Heart left ventricle (tissue), 16 donors: ENCODE measurements at places on chromosomes 4 and X.

- DNase-seq = no peak
Measured at GRCh38 chr4:37673538-37674192, 12.5 kb downstream of the RELL1 start.

DNA sequence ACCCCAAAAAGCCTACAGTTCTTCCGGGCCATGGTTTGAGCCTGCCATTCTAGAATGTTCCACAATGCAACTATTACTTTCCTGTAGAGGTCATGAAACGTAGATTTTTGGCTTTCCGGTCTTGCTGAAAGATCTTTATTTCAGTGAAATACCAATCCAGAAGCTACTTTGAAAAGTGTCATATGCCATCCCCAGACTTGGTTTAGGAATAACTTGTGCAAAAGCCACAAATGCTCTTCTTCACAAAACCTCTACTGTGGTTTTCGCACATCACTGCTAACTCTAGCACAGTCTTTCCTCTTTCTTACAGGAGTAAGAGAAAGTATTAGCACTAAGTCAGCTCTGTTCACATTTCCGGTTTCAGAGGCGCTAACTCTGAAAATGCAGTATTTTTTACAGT, 12.7 kb upstream of the CD40LG start:
- DNase-seq = no peak

GRCh38 chr4:40953283-40954087, 203.7 kb downstream of the NSUN7 start:
- peak; percentile 68 for DNase-seq

DNA sequence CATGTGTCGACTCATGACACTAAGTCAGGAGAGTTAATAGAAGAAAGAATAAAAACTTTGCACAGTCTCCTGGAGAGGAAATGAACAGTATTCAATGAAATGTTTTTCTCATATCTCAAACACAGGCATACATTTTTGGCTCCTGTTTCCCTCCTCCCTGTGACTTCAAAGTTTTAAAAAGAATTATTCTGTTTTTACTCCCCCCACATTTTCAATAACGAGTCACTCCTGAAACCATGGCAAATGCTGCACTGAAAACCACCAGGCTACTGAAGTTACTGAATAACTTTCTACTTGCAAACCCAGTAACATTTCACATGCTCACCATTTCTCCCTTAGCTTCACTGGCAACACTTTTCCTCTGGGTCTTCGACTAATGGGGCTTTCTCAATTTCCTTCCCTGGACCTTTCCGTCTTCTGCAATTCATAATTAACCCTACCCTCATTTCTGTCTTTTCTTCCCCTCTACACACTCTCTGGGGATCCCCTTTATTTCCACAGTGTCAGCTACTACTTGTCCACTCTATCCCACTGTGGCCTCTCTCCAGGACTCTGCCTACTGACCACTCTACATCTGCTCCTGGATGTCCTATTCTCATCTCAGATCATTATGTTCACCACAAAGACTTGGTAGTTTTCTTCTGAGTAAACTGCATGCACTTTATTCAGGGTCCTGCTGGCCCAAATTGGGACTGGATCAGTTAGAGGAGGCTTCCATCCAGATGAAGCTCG, 225.8 kb upstream of the ETNPPL start:
- no peak for DNase-seq

DNA sequence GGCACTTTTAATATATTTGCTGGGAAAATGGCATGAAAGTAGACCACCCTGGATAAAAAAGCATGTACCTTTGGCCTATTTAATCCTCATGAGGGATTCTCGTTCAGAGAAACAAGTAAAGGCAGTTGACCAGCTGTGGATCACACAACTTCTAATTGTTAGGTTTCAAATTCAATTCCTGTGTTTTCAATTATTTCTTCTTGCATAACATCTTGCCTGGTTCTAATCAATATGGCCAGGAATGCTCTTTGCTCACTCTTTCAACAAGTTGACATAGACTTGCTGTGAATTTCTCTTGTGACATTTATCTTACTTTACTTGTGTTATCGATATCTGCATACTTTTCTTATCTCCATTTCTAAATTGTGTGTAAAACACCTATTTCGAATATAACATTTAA, 211.8 kb downstream of the SLC7A11 start:
- no peak for DNase-seq

DNA sequence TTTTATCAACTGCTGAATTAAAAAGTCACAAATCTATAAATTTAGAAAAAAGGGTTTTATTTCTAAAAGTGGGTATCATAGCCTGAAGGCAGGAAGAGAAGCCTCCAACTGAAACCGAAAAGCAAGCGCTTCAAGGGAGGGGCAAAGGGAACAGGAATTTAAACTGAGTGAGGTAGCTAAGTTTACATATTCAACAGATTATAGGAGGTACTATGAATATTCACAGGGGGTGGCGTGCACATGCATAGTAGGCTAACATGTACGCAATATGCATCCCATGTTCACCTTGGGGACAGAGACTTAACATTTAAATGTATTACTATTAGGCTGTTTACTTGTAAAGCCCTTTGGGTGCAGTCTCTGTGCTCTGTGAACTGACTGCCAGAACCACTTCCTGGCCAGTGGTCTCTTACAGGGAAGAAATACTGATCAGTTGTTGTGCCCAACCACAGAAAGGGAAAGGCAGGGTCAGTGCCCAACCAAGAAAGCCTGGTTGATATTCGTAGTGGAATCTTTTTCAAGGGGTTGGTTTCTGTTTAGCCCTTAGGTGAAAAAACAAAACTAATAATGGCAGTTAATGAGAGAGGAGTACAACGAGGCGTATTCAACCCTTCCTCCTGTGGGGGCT, 168.7 kb upstream of the GALNTL6 start:
- DNase-seq = no peak

GRCh38 chrX:30627818-30628652, 25.2 kb upstream of the GK start:
- no peak for DNase-seq

GRCh38 chrX:49282647-49283011, 13.0 kb downstream of the PPP1R3F start:
- no peak for DNase-seq

- DNase-seq = no peak
Measured at GRCh38 chrX:65607070-65607742, 60.2 kb upstream of the MSN start.

DNA sequence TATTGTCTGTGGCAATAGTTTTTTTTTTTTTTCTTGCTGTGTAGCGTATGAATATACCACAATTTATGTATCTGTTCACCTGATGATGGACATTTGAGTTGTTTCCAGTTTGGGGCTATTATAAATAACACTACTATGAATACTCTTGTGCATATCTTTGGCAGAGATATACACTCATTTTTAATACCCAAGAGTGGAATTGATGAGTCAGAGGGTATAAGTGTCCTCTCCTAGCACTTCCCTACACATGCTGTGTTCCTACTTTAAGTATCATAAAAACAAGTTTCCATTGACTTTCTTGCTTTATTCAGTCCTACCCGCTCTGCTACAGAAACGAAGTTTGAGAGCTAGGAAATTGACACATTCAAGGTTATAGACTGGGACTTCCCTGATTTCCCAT, 39.8 kb downstream of the XIAP start:
- no peak for DNase-seq

- DNase-seq = no peak
Measured at GRCh38 chrX:152640034-152640818, 2.5 kb downstream of the GABRQ start.

DNA sequence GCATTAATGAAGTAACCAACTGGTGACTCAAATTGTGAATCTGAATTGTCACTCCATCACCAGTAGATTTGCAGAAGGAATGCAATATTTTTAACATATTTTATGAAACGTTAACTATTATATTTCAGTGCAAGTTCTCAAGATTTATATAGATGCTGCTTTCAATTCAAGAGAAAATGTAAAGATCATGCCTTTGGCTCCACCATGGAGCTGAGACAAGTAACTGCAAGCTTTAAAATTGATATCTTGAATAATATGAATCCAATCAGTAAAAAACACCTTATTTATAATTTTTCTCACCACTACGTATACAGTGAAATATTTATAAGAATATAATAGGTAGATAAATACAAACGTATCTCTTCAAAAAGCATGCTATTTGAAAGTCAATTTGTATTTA, 27.8 kb upstream of the GALNTL6 start:
- no peak for DNase-seq

DNA sequence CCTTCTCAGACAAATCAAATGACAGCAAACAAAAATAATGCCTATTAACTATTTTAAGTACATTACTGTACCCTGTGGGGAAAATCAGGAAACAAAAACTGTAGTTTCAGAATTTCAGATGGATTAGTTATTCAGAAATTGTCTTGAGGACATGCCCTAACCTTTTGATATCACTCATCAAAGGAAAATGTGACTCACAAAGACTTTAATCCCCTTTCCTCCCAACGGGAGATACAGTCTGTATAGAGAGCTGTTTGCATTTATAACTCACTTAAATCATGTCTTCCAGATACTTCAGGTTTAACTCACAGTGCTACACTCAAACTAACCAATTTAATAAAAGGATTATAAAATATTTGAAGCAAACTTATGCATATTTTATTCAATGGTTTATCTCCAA, 304.0 kb downstream of the MAPK10 start:
- no peak for DNase-seq

DNA sequence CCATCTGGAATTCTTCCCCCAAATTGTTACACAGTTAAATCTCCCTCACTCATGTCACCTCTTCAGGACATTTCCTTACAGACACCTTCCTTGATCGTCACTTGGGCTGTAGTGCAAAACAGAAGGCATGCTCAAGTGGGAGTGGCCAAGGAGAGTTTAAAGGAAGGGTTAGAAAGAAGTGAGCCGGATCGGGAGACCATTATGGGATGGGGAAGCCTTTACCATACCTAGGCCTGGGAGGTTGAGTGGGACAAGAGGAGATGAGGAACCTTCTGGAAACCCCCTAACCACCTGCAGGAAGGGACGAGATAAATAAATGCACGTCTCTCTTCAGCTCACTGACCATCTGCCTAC, 102.7 kb downstream of the UCHL1 start:
- no peak for DNase-seq
